ENCODE measurements at places on chromosomes 6 and 20. TPM values are rescaled to one million over a fixed set of nuclear protein-coding genes. Genes with fewer than 3 reads are reported as not detected.

GRCh38 chr6:143961066-143961465 lies 47.0 kb downstream of the PLAGL1 start:
- H3K4me1 ChIP-seq = peaks cover 1% of the 10 kb centered on the region
- H3K27ac ChIP-seq = no peak overlapping the region
- H3K36me3 ChIP-seq = no peaks in the 10 kb centered on the region

- H3K36me3 ChIP-seq = no peaks in the 10 kb centered on the region
- no peaks in the 10 kb centered on the region for H3K4me1 ChIP-seq
- no peak overlapping the region for H3K4me3 ChIP-seq
- H3K27me3 ChIP-seq = peaks cover 2% of the 10 kb centered on the region
- H3K27ac ChIP-seq = no peak overlapping the region
- DNase-seq = no peak
Measured at GRCh38 chr6:98747273-98747672, 87.1 kb upstream of the POU3F2 start.

DNA sequence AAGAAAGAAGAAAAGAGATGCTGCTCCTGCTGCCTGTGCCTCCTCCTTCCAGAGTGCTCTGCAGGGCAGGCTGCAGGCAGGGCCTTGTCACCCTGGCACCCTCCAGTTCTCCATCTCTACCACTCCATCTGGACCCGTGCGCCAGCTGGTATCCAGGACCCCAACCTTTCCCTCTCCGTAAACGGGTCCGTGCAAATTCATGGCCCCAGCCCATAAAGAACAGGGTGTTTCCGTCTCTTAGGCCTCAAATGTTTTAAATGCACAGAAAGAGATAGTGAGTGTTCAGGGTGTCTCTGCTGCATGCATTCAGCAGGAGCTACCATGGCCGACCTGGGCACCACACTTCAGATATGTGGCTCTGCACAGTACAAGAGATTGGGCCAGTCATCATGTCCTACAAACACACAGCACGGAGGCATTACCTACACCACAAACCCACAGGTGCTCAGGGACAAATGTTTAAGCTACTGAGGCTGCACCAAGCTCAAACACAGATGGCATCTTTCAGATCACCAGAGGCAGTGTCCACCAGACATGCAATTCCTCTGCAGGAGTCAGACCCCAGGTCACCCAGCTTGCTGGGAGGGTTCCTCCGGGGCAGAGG lies 258.1 kb downstream of the DLL1 start:
- no peak overlapping the region for H3K27ac ChIP-seq
- no peaks in the 10 kb centered on the region for H3K27me3 ChIP-seq
- no peak overlapping the region for H3K4me3 ChIP-seq
- H3K4me1 ChIP-seq = no peaks in the 10 kb centered on the region

GRCh38 chr6:107539409-107539808 lies 49.5 kb downstream of the SOBP start:
- H3K36me3 ChIP-seq = no peaks in the 10 kb centered on the region
- no peaks in the 10 kb centered on the region for H3K4me1 ChIP-seq
- peaks cover 8% of the 10 kb centered on the region for H3K27me3 ChIP-seq
- H3K4me3 ChIP-seq = no peak overlapping the region
- no peak overlapping the region for H3K27ac ChIP-seq

- H3K27me3 ChIP-seq = peaks cover 2% of the 10 kb centered on the region
- peaks cover 23% of the 10 kb centered on the region for H3K36me3 ChIP-seq
- peak overlapping the region; percentile 9 for H3K4me3 ChIP-seq
- peaks cover 39% of the 10 kb centered on the region for H3K4me1 ChIP-seq
Measured at GRCh38 chr20:40880729-40881109, 147.9 kb upstream of the TOP1 start.

DNA sequence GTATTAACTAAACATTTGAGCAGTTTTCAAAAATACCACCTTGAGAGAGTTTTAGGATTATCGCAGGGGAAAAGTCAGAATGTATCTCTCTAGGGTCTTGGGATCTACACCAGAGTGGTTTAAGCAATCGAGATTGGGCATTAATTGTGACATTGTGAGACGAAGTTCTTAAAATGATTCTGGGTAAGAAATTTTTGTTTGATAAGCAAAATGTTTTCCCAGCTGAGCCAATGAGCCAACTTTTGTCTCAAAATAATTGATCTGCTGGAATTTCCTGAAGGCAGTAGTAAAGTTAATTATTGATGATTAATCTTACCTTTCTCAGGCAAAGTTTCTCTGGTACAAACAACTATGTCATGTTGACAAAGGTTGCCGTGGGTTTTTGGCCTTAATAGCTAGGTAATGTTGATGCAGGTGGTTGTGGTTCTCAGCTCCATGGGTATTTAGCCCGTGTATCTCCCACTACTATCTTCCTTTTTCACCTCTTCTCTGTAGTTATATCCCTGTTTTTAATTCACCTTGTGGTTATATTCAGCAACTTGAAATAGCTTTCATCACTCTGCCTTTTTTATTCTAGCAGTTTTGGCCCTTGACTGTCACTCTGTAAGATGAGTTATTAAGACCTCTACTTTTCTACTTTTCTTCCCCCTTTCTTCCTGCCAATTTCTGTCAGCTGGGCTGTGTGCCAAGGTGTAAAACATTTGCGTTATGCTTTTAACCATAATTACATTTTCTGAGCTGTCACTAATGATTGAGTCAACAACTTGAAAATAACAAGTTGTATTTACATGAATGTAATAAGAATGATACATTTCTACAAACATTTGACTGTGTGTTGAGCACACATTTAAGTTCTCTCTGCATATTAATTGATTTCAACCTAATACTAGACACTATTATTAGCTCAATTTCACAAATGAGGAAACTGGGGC lies 368.3 kb upstream of the BTBD3 start:
- no peak overlapping the region for H3K27ac ChIP-seq
- DNase-seq = no peak
- H3K4me3 ChIP-seq = no peak overlapping the region
- H3K4me1 ChIP-seq = no peaks in the 10 kb centered on the region
- H3K36me3 ChIP-seq = no peaks in the 10 kb centered on the region
- H3K27me3 ChIP-seq = no peaks in the 10 kb centered on the region

- H3K27me3 ChIP-seq = peaks cover 3% of the 10 kb centered on the region
- no peak for DNase-seq
- H3K4me1 ChIP-seq = no peaks in the 10 kb centered on the region
- H3K4me3 ChIP-seq = no peak overlapping the region
Measured at GRCh38 chr6:150712505-150713252, 113.0 kb downstream of the PLEKHG1 start.

DNA sequence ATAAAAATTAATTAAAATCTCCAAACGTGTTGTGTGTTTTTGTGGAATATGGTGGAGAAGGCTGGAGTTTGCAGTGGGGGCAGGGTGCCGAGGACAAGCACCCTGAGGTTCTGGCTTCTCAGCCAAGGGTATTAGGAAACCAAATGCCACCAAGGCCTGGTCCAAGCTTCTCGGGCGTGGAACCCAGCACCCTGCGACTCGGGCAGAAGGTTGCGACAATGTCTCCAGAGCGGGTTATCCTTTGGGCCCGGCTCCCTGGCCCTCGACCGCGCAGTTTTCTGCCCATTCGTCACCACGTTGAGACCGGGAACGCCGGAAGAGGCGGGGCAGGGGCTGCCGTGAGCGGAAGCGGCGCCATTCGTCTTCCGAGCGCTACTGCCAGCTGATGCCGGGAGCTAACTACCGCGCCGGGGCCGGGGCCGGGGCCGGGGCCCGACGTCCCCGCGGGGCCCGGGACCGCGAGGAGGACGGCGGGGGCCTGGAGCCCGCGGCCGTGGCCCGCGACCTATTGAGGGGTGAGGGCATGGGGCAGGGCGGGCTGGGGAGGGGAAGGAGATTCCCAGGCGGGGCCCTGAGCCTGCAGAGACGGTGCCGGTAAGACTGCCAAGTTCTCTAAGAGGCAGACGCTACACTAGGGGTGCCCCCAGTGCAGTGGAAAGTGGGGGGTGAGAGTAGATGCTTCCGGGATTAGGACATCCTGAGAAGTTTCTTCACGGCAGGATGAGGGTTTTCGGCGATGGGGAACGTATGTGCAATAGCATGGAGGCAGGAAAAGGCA lies at the start of gene RRP36:
Gene RRP36 (plus strand): TSS at position 354 of the 778 bp plus-strand sequence. CDS start 32 bp downstream, at position 386.
- H3K27me3 ChIP-seq = no peaks in the 10 kb centered on the region
- DNase-seq = peak; percentile 72
- peaks cover 19% of the 10 kb centered on the region for H3K4me1 ChIP-seq
- peaks cover 29% of the 10 kb centered on the region for H3K36me3 ChIP-seq
- H3K4me3 ChIP-seq = peak within 1 kb of the TSS; percentile 98

DNA sequence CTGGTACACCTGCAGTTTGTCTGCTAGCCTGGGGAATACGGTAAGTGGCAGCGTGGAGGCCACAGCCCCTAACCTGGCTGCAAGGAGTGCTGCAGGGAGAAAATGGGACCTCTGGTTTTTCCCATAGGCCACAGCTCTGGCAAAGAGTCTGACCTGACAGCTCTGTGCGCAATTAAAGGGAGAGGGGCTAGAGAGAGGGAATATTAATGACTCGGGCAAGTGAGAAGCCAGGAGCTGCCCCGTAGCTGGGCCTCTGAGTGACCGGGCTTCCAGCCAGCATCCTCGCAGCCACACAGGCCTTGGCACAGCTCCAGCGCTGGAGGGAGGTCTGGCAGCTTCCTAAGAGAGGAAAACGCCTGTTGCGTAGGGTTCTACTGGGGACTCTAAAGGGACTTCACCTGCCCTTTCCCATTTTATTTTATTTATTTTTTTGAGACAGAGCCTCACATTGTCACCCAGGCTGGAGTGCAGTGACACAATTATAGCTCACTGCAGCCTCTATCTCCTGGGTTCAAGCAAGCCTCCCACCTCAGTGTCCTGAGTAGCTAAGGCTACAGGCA lies 18.2 kb upstream of the OCSTAMP start:
- DNase-seq = no peak
- peaks cover 42% of the 10 kb centered on the region for H3K27me3 ChIP-seq
- H3K27ac ChIP-seq = no peak overlapping the region
- no peaks in the 10 kb centered on the region for H3K36me3 ChIP-seq

- H3K27ac ChIP-seq = no peak overlapping the region
- H3K36me3 ChIP-seq = no peaks in the 10 kb centered on the region
- no peaks in the 10 kb centered on the region for H3K4me1 ChIP-seq
Measured at GRCh38 chr6:100482698-100483097, 18.0 kb upstream of the SIM1 start.

GRCh38 chr6:22764496-22764895 lies 195.1 kb downstream of the HDGFL1 start:
- peaks cover 3% of the 10 kb centered on the region for H3K27me3 ChIP-seq
- no peaks in the 10 kb centered on the region for H3K36me3 ChIP-seq
- no peaks in the 10 kb centered on the region for H3K4me1 ChIP-seq
- no peak overlapping the region for H3K27ac ChIP-seq
- H3K4me3 ChIP-seq = no peak overlapping the region

DNA sequence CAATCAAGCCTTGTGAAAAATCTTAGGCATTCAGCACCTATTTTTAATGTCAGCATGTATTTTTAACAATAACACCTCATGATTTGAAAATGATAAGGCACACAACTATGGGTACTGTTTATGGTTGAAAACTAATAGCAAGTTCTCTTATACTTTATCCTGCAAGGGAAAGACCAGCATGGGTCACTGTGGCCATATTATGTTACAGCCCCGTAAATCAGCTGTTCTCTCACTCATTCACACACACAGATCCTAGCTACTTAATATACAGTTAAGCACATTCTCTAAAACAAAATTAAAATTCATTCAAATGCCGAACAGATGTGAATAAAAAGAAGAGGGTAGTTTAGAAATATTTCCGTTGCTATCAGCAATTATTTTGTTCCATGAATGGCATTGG lies 224.4 kb downstream of the OGFRL1 start:
- no peak overlapping the region for H3K27ac ChIP-seq
- DNase-seq = no peak
- no peaks in the 10 kb centered on the region for H3K4me1 ChIP-seq
- no peaks in the 10 kb centered on the region for H3K27me3 ChIP-seq
- no peaks in the 10 kb centered on the region for H3K36me3 ChIP-seq

DNA sequence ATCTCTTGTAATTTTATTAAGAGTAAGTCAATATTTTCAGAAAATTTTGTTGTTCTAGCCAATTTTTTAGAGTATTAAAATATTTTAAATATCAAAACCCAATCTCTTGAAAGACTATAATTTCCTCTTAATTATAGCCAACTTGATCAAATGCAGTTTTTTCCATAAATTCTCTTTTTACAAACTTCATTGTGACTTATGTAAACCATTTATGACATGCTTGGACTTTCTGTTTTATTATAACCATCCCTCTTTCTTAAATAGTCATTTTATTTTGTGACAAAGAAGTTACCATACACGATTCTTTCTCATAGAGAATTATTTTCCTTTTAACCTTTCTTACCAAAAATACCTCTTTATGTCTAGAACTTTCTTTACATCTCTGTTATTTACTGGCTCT lies 1075.5 kb downstream of the KHDRBS2 start:
- no peak overlapping the region for H3K4me3 ChIP-seq
- H3K4me1 ChIP-seq = no peaks in the 10 kb centered on the region
- no peak overlapping the region for H3K27ac ChIP-seq
- no peaks in the 10 kb centered on the region for H3K27me3 ChIP-seq
- DNase-seq = no peak

- H3K27ac ChIP-seq = no peak overlapping the region
- no peaks in the 10 kb centered on the region for H3K36me3 ChIP-seq
- H3K4me1 ChIP-seq = no peaks in the 10 kb centered on the region
- no peaks in the 10 kb centered on the region for H3K27me3 ChIP-seq
- DNase-seq = no peak
- H3K4me3 ChIP-seq = no peak overlapping the region
Measured at GRCh38 chr6:88268508-88268907, 102.4 kb upstream of the CNR1 start.

HSPA1L gene
- total RNA-seq = 4.5 TPM

PREX1 gene
- total RNA-seq = 142 TPM

INSM1 gene
- not detected for total RNA-seq

Data from activated naive CD8-positive, alpha-beta T cell treated with anti-CD3 and anti-CD28 coated beads, Interleukin-2, amount 10 ng/mL, durations not matched to agents 7 days and 5 days (primary cell).